ENCODE measurements at places on chromosomes 2 and 18.

DNA sequence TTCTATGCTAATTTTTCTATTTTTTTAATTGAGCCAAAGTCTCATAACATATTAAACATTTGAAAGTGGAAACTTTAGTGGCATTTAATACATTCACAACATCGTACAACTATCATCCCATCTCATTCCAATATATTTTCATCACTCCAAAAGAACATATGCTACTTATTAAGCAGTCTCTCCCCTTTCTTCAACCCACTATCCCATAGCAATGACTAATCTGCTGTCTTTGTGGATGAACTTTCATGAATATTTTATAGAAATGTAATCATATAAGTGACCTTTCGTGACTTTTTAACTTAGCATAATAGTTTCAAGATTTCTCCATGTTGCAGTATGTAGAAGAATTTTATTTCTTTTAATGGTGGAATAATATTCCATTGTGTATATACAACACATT, 90.3 kb downstream of the CCDC178 start:
- no peak for DNase-seq

- no peak for DNase-seq
Observed at GRCh38 chr2:42879121-42879705, 86.8 kb upstream of the HAAO start.

- no peak for DNase-seq
Observed at GRCh38 chr2:72990695-72991438, 73.5 kb downstream of the EMX1 start.

GRCh38 chr2:80299661-80300060, 4.9 kb downstream of the LRRTM1 start:
- no peak for DNase-seq

DNA sequence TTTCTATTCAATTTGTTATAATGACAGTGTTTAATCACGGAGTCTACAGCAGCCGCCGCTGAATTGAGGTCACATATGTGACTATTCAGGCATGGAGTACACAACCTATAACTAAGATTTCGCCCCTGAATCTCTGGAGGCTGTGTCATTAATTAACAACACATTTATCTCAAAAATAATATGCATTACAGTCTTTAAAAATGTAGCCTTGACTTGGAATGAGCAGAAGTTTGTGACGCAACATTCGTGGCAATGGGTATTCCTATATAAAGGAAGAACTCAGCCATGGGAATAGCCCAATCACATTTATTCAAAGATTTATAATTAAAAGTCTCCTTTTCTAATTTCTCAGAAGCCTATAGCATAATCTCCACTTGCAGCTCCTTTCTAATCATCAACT, 60.6 kb upstream of the LYPD1 start:
- DNase-seq: no peak

DNA sequence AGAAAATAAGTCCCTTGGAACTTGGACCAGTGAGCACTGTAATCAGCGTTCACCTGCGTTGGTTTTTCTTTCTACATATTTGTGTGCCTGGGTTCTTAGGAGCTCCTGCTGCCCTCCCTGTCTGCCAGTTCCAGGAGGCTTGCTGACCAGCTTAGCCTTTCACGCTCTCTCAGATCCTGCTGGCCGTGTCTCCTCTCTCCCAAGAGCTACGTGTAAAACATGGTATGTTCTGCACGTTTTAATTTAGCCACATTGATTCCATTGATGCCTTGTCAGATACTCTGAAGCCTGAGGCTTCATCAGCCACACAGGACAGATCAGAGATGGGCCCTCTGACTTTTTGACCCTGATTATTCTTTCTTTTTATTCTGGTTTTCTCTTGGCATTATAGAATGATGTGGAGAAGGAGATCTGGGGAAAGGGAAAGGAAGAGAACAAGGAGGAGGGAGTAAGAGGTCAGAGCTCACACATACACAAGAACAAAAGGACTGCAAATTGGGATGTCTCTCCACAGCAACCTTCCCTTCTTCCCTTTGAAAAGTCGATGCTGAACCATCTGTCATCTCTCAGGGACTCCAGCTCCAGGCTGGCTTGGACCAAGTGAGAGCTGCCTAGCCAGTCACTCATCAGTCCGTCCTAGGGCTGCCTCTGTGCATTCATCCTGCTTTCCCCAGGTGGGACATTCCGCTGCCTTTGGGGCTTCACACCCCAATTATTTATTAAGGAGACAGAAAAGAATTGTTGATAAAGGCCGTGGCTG, 152.8 kb downstream of the PIK3C3 start:
- no peak for DNase-seq

DNA sequence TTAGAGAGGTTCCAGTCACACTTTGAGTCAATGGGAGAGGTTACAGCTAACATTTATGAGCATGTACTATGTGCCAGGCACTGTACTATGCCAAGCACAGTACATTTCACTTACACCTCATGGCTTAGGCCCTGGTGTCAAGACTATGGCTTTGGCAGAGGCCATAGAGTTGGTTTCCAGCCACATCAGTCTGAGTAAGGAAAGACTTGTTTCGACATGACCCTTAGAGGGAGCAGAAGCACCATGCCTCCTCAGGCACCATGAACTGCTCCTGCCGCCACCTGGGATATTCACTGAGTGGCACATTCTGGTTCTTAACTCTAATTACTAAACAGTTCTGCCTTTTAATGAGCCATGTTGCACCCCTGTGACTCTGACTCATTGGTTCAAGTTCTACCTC, 12.7 kb downstream of the DGUOK start:
- DNase-seq: no peak

- peak; percentile 47 for DNase-seq
Observed at GRCh38 chr2:156396126-156396525, 40.1 kb upstream of the GPD2 start.

GRCh38 chr2:199315299-199316179, 142.2 kb downstream of the SATB2 start:
- no peak for DNase-seq

DNA sequence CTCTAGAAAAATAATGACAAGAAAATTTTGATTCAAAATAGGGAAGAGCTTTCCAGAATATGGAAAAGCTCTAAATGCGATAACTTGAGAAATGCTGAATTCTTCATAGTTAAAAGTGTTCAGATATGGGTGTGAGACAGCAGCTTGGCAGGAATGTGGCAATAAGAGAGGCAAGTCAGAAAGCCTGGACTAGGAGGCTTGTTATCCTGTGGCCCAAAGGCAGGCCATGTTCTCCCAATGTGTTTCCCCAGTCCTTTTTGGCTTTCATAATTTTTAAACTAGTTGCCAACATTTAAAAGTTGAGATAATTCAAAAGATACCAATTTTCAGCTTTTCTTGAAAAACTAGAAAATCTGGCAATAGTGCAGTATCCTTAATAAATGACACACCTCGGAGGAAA, 366.3 kb upstream of the FANCL start:
- DNase-seq: no peak

DNA sequence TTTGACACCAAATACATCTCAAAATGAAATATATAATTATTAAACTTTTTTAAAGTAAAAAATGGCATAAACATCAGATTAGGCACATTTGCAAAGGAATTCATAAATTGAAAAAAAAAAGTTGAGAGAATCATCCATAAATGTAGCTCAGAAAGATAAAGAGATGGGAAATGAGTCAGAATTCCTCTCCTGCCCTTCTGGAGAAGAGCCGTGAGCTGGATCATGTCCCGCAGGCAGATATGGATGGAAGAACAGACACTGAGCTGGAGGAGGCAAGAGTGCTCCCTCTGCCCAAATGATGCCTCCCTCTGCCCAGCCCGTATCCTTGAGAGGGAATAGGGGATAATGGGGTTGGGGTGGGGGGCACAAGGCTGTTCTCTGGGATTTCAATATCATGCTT, 190.9 kb downstream of the TFCP2L1 start:
- DNase-seq: no peak

DNA sequence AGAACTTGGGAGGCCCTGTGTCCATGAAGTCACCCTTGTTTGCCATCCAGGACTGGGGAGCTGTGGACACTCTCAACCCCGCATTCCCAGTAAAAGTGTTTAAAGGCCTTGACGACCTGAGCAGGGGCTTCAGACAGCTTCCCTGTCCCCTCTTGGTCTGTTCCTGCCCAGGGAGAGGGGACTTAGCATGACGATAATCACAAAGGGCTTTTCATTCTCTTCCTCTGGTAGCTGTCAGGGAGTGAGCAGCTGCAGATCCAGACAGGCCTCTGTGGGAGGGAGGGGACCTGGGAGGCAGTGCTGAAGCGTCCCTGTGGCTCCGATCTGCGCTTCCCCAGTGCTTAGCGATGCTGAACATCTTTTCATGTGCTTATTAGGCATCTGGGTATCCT, 77.8 kb upstream of the HS6ST1 start:
- DNase-seq: no peak

DNA sequence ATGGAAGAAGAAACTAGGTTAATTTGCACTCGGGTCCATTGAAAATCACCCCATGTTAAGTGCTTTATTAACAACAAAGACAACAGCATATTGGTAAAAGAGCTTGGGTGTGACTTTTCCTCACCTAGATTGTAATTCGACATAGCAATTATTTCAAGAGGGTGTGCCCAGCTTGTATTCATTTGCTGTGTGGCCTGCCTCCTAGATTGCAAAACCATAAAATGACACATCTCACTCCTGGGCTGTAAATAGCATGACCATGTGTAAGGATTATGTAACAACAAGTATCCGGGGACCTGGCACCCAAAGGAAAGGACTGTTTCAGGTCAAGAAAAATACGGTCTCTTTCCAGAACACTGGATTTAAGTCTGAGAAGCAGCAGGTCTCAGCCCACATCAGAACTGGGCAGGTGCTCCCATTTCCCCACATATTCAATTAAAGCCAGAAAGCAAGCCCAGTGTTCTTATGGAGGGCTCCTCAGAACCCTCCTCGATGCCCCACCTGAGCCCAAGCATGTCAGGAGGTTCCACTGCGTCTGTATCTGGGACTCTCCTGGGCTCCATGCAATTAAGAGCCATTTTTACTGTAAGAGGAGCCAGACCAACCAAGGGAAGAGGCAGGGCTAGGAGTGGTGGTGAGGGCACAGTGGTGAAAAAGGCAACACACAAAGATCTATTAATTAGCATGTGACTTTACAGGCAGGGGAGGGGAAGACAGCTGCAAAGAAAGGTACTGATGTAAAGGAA, 39.2 kb downstream of the MREG start:
- DNase-seq: no peak
